ENCODE measurements at places on chromosomes 11 and 22.

DNA sequence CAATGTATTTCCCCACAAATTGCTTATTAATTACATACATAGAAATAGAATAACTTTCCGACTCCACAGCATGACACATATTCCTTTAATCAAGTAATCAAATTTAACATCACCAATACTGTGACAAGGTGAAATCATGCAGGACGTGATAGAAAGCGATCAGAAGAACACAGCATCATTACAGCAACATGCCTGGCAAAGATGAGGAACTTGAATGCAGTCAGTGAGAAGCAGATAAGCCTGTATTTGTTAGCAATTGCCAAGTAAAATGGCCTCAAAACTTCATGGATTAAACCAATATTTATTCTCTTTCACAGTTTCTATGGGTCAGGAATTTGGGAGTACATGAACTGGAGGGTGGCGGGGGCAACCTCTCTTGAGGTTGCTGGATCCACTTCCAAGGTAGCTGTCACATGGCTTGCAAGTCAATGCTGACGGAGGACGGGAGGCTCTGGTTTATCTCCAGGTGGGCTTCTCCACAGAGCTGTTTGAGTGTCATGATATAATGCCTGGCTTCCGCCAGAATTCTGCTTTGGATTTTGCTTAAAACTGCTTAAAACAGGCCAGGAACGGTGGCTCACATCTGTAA lies 12.0 kb upstream of the TEAD1 start:
- no peak for DNase-seq

DNA sequence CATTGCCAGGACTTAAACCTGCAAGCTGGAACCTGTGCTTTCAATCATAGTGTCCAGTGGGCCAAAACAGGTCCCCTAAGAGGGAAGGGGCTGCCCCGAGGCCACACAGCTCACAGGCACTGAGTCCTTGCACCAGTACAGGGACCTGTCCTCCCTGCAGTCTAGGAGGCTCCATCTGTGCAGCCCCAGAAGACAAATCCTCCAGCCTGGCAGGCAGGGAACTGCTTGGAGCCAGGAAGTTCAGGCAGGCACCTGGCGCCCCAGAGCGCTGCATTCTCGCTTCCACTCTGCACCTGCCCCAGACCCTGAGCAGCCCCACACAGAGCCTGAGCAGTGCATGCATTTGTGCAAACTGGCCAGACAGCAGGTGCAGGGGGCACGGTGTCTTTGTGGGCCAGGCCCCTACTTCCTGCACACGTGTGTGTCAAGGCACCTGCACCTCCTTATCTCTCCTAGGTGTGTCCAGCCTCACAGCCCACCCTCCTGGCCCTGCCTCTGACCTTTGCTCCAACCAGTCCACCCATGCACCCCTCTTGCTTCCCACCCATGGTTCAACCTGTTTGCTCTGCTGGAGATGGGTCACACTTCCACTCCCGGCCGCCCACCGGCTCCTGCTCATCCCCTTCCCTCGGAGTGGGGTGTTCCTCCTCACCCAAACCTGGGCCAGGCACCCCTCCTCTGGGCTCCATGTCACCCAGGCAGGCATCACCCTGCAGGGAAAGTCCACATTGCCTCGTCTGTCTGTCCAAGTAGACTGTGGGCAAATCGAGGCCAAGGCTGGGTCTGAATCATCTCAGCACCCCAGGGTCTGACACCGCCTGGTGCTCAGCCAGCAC lies 19.0 kb downstream of the LINC01488 start:
- no peak for DNase-seq

GRCh38 chr11:77063407-77063806 lies 3.4 kb upstream of the CAPN5 start:
- DNase-seq: peak; percentile 3

DNA sequence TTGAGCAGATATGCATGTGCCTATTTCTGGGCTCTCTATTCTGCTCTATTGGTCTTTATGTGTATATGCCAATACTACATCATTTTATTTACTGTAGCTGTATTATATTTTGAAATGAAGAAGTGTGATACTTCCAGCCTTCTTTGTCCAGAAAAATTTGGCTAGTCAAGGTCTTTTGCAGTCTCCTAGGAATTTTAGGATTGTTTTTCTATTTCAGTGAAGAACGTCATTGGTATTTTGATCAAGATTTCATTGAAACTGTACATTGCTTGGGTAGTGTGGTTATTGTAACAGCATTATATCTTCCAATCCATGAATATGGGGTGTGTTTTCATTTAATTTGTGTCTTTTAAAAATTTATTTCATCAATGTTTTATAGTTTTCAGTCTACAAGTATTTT lies 400.3 kb downstream of the AASDHPPT start:
- DNase-seq: no peak
